ENCODE measurements at places on chromosomes 7 and 10. TPM values are rescaled to one million over a fixed set of nuclear protein-coding genes. Genes with fewer than 3 reads are reported as not detected.

ATG9B gene
- polyA plus RNA-seq, result 1.9 TPM

NODAL gene
- polyA plus RNA-seq, result not detected

CBLL1 gene
- polyA plus RNA-seq, result 47.7 TPM

FAM24B gene
- 13.3 TPM for polyA plus RNA-seq

SKAP2 gene
- 66.9 TPM for polyA plus RNA-seq

- no peak for DNase-seq
Observed at GRCh38 chr7:132080467-132080866, 495.8 kb downstream of the PLXNA4 start.

DNA sequence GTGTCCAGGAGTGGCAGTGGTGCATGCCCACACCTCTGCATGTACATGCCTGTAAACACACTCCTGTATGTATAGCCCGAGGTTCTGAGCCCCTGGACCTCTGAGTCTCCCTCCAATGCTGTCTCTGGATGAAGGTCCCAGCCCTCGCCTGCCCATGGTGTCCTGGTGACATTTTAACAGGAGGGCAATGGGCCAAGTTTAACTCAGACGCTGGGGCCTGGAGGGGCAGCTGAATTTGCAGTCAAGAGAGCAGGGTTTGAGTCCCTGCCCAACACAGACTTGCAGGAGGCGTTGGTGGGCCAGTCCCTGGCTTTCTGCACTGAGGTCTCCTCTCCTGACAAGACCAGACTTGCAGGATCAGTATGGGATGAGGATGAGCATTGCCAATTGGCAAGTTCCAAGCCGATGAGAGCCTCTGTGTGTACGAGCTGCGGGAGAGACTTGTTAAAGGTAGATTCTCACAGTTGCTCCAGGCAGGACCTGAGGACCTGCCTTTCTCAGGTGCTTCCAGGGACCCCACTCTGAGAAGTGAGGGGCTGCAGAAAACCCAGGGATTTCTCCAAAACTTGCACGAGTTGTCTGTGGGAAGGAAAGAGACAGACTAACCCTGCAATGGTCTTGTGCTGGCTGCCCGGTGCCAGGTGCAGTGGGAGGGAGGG, 141.9 kb downstream of the ELFN1 start:
- DNase-seq, result no peak

DNA sequence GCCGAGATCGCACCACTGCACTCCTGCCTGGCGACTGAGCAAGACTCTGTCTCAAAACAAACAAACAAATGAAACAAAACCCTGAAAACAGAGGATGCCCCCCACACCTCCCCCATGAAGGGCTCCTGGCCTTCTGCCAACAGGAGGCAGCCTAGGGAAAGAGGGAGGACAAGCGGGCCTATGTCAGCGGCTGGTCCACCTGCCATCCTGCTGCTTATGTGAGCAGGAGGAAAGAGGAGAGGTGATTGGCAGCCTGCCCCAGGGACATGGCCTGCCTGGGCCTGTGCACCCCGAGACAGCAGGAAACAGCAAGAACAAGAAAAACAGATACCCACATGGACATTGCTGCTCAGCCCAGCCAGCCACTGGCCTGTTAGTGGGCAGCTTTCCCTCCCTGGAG, 9.1 kb upstream of the ZNF316 start:
- DNase-seq, result no peak

GRCh38 chr7:121419201-121420148, 23.4 kb upstream of the FAM3C start:
- no peak for DNase-seq

GRCh38 chr7:134954197-134955082, 31.9 kb upstream of the AGBL3 start:
- DNase-seq, result no peak

GRCh38 chr10:125859128-125859817, 21.8 kb downstream of the DHX32 start:
- DNase-seq, result no peak

DNA sequence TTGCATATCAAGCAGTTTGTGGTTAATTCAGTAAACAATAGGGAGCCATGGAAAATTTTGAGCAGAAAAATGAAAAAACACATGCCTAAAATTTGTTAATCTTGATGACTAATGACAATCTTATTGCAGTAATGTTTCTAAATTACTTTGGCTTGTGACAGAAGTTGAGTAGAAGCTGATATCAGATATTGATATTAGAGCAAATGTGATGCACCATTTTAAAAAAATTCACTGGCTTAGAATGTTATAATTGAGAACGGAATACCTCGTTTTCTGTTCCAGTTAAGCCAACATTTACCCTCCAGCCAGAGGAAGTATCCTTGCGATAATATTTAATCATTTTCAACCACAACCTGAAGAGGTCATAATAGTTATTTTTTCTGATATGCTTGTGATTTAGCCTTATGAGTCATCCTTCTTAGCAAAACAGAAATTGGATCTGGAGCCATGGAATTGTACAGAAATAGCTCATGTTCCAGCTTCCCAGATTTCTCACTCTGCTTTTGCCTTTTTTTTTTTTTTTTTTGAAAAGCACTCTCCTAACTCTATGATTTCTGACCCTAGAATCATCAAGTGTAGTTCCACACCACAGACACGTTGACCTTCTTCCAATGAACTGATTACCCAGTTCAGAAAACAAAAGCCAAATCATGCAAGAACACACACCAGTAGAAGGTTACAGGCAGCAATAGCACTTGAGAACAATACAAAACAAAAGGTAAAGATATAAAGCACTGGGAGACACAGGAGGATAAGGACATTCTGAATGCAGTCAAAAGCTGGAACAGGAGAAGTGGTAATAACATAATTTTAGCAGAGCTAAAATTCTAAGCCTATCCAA, 96.8 kb upstream of the PHYHIPL start:
- no peak for DNase-seq

DNA sequence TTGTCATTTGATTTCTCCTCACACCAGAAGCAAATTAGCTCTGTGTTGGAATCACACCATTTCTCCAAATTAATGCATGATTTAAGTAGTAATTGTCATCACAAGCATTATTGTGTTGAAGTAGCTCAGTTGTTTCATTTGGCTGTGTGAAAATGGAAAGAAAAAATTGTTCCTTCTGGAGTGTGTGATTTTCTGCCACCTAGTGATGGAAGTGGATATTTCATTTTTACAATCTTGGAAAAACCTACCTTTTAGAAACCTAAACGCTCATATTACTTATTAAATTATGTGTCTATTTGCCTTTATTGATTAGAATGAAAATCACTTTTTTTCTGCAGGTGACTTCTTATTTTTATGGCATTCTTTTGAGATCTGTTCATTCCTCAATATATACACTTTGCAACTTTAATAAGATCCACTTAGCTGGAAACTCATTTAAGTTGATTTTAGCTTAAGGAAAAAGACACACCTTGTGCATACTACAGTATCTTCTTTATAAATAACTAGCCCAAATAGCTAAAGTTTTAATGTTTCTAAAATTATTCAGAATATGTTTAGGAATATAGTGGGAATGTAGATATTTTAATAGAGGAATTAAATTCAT, 50.0 kb downstream of the SRI start:
- no peak for DNase-seq

- no peak for DNase-seq
Observed at GRCh38 chr7:95534796-95535195, 49.1 kb downstream of the ASB4 start.
